Urinary bladder (tissue), 4 donors: ENCODE measurements at places on chromosomes 5 and 9.
A peak's percentile ranks its signal among the peaks of the same experiment; 100 is the strongest.

- no peak for DNase-seq
Observed at GRCh38 chr9:5982317-5982716, 33.1 kb downstream of the RANBP6 start.

GRCh38 chr9:18149471-18150011, 324.4 kb upstream of the ADAMTSL1 start:
- no peak for DNase-seq

GRCh38 chr9:26326563-26326962, 566.0 kb downstream of the CAAP1 start:
- peak; percentile 28 for DNase-seq

- no peak for DNase-seq
Observed at GRCh38 chr5:129858131-129858675, 46.1 kb upstream of the CHSY3 start.

- no peak for DNase-seq
Observed at GRCh38 chr9:94511134-94511954, 43.5 kb upstream of the PCAT7 start.

GRCh38 chr9:77943057-77943456, 88.6 kb downstream of the GNAQ start:
- DNase-seq, result no peak

- DNase-seq, result no peak
Observed at GRCh38 chr9:4421847-4422246, 68.4 kb upstream of the SLC1A1 start.

GRCh38 chr5:9207817-9208418, 338.0 kb downstream of the SEMA5A start:
- no peak for DNase-seq

GRCh38 chr9:130892477-130893304, 3.9 kb downstream of the QRFP start:
- no peak for DNase-seq

DNA sequence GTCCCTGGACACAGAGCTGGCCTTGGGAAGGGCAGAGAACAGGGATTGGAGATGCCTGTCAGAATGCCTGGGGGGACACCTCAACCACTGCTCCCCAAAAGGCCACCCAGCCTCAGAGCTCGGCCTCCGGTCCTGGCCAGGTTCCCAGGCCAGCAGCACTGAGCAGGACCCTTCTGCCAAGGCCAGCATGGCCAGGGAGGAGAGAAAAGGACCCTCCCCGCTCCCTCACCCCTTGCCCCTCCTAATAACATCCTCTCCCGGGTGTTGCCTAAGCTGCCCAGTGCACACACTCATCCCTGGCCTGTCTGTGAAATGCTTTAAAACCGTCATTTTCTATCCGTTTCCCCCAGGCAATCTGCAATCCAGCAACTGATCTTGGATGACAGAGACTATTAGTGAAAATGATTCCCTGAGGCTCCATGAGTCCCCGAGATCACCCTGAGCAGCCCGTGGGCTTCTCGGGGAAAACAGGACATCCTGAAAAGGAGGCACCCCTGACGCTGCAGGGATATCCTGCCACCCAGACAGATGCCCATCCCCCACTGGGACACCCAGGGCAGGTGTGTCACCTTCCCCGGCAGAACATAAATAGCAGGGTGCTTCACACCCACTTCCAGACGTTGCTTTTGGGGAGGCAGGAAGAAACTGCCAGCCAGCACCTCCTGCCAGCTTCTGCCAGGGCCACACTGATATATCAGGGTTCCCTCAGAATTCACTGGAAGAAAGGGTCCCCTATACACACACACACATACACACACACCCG, 75.3 kb downstream of the ADAMTS2 start:
- DNase-seq, result no peak

GRCh38 chr5:3033033-3033755, 281.7 kb upstream of the IRX2 start:
- DNase-seq, result no peak

DNA sequence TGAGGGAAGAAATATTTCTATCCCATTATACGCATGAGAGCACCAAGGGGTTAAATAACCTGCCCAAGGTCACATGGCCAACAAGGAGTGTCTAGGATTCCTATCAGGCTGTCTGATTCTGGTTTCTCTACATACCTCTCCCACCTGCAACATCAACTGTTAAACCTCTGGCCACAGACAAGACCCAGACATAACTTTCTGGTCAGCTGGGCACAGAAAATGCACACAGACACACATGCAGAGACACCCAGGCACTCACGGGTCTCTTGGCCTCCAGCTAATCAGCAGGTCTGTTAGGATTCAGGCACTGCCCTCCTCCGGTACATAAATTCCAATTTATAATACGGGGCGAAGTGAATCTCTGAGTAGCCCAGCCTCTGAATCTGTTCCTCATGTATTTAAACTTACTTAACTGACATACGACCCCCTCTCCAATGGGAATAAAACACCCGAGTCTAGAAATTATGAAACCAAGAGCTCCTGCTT, 1.5 kb downstream of the SEPTIN8 start:
- no peak for DNase-seq

- peak; percentile 54 for DNase-seq
Observed at GRCh38 chr9:98848450-98849149, 41.1 kb downstream of the GALNT12 start.

- DNase-seq, result no peak
Observed at GRCh38 chr5:150595466-150596031, 44.9 kb upstream of the SYNPO start.

- DNase-seq, result no peak
Observed at GRCh38 chr9:93447655-93448054, 3.8 kb upstream of the FAM120A start.

- no peak for DNase-seq
Observed at GRCh38 chr5:35158622-35159369, 71.5 kb downstream of the PRLR start.

- no peak for DNase-seq
Observed at GRCh38 chr5:22594491-22594890, 258.7 kb downstream of the CDH12 start.

DNA sequence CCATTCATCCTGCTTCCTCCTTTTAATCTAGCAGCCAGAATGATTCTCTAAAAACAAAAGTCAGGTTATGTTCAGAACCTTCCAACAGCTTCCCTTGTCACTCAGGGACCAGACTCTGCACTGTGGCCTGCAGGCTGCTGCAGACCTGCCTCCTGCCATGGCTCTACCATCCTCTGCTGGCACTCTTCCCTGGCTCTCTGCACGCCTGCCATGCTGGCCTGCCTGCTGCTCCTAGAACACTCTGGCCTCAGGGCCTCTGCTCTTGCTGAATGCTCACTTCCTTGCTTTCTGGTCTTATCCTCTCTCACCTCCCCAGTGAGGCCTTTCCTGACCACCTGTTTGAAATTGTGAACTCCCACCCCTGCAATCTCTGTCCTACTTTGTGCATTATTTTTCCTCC, 149.4 kb downstream of the CD180 start:
- DNase-seq, result no peak

DNA sequence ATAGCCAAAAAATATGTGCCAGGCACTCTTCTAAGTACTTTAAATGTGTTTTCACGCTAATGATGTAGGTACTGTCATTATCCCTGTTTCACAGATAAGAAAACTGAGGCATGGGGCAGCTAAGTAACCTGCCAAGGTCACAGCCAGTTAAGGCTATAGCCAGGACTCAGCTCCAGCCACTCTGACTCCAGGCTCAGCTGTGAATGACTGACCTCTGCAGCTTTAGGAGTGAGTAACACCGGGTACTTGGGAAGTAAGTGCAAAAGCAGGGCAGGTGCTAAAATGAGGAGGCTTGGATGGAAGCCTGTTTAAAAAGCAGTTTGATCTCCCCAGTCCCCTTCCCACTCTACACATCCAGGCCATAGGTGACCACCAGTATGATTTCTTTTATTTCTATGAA, 10.6 kb upstream of the SHC3 start:
- no peak for DNase-seq

DNA sequence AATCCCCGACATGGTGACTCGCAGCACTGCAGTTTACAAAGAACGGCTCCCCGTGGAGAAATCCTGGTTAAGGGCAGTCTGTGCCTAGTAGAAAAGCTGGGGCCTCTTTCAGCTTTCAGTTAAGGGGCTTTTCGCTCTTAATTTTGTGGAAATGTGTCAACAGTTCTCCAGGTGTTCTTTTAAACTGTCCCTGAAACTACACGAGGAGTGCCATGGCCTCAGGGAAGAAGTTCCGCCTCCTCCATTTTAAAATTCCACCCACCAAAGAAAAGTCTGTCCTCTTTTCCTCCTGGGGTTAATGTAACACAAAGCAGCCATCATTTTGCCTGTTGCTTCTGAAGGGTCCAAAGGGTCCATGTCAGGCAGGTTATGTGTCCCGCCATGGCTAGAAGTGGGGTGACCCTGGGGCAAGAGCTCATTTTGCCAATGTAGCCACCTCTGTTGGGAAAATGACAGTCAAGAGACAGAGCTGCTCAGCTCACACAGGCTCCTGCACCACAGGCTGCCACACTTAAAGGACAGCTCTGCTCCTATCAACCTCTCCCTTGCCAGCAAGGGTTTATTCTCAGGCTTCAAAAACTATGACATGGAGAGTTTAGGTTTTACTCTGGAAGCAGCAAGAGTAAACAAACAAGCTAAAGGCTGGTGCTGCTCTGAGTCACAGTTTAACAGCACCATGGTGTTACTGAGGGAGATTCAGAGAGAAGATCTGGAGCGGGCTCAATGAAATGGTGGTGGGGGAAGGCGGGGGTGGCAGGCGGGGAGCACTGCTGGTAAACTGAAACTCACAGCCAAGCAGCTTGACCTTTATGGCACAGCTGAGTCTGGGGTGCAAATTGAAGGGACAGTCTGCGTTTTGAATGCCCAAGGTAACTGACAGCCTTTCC, 3.2 kb downstream of the WHRN start:
- DNase-seq, result no peak

DNA sequence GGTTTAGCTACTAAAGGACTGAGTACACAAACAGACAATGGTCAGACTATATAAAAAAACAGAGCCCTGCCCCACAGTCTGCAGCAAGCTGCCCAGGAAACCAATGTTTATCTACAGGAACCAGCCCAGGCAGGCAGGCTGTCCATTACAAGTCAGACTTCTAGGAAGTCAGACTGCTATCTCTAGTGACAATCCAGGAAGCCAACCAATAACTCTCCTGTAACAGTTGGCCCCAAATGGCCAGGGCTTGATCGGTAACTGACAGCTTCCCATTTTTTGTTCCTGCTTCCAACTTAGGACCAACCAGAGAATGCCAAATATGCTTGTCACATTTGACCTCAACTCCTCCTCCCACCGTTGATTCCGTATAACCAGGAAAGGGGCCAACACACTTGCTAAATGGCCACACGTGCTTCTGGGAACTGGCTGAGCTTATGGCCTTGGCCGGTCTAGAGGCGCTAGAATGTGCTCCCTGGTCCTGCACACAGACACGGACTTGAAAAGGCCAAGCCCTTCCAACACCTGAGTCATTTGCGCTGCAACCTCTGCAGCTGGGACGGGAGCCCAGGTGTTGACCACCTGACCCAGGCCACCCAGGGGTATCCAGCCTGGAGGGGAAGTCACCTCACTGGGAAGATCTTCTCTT, 79.6 kb upstream of the CDK20 start:
- DNase-seq, result no peak

GRCh38 chr9:124040186-124040931, 28.8 kb downstream of the LHX2 start:
- DNase-seq, result no peak

DNA sequence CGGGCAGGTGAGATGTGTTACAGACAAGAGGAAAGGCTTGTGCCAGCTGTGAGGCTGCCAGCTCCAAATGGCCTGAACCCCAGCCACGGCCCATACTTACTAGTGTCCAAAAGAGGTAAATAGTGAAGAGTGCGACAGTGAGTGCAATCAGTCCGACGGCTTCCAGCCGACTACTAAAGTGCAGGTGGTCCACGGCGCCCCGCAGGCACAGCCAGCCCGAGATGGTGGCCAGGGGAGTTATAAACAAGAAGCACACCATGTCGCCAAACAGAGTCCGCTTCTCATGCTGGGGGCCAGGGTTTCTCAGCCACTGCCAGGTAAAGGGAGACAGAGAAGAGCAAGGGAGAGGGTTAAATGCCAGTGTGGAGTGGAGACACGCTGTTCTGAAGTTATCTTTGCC, 101.1 kb downstream of the LMNB1 start:
- DNase-seq, result no peak

GRCh38 chr5:84016085-84016484, 295.4 kb upstream of the HAPLN1 start:
- DNase-seq, result no peak

DNA sequence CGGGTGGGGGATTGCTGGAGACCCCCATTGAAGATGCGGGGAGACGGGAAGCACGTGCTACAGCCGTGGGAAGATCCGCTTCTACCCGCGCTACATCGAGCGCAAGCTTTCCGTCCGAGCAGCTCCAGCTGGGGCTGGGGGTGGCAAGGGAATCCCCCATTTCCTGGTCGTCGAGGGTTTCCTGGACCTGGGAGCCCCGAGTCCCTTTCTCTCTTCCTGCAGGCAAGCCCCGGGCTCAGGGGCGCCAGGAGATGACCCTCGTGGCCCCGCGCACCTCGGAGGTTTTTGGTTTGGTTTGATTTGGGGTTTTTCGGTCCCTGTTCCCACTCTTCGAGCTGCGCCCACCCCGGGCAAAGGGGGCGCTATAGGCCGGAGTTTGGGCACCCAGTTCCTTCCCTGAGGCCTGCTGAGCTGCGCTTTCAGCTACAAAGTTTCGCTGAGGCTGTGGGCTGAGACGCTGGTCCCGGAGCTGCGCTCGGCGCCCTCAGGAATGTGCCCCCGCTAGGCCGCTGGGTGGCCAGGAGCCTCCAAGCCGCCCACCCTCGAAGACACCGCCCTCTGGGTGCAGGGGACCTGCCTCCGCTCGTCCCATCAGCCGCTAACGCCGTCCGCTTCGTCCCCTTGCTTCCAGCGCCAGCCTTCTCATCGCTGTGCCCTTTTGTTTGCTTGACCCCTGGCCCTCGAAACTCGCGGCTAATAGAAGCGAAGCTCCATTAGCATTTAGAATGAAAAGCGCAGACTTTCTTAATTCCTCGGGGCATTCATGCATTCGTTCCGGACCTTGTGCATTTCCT, 2.9 kb downstream of the NR4A3 start:
- no peak for DNase-seq

GRCh38 chr9:100106616-100107015, 7.6 kb downstream of the INVS start:
- DNase-seq, result no peak
